Hepatocyte (in vitro differentiated cells): ENCODE measurements at places on chromosomes 16 and 17. TPM values are rescaled to one million over a fixed set of nuclear protein-coding genes. Genes with fewer than 3 reads are reported as not detected.

Gene MYL4
- 28.6 and 28.7 TPM in 2 replicates for polyA plus RNA-seq

Gene HAP1
- polyA plus RNA-seq, result 0.18 and 0.44 TPM in 2 replicates

Gene METTL22
- polyA plus RNA-seq, result 19.7 and 35.1 TPM in 2 replicates

Gene C16orf86
- polyA plus RNA-seq, result 3.4 and 4.1 TPM in 2 replicates

Gene ARL4D
- 93.2 and 99.9 TPM in 2 replicates for polyA plus RNA-seq

Gene CFAP119
- polyA plus RNA-seq, result 4.2 and 6.1 TPM in 2 replicates

Gene RNF112
- 8.6 and 11.3 TPM in 2 replicates for polyA plus RNA-seq

Gene KRTAP2-3
- polyA plus RNA-seq, result not detected in 2 replicates

Gene GP2
- polyA plus RNA-seq, result 17.2 and 34.6 TPM in 2 replicates

Gene CDH11
- 126 and 148 TPM in 2 replicates for polyA plus RNA-seq

Gene ZNF18
- 6.7 and 7.3 TPM in 2 replicates for polyA plus RNA-seq

Gene GPR142
- polyA plus RNA-seq, result not detected in 2 replicates

Gene KLHDC4
- polyA plus RNA-seq, result 15.6 and 17.7 TPM in 2 replicates

Gene UTP18
- 31.8 and 38.2 TPM in 2 replicates for polyA plus RNA-seq

Gene DCAF7
- polyA plus RNA-seq, result 56.5 and 57.2 TPM in 2 replicates

Gene TMEM235
- 0.21 and 0.30 TPM in 2 replicates for polyA plus RNA-seq

Gene HSD17B2
- 63.5 and 91.1 TPM in 2 replicates for polyA plus RNA-seq

Gene NPIPB5
- 72.6 and 80.1 TPM in 2 replicates for polyA plus RNA-seq

Gene C1QTNF8
- polyA plus RNA-seq, result 0.10 TPM in 1 of 2 replicates, not detected in the other

Gene MYH13
- not detected in 2 replicates for polyA plus RNA-seq

Gene GRAPL
- not detected in 2 replicates for polyA plus RNA-seq

Gene CHP2
- polyA plus RNA-seq, result 1.4 and 3.3 TPM in 2 replicates
